Ovary (tissue), 10 donors: ENCODE measurements at places on chromosomes 3 and 15. TPM values are rescaled to one million over a fixed set of nuclear protein-coding genes. Genes with fewer than 3 reads are reported as not detected.

- no peak for DNase-seq
These were observed 57.9 kb upstream of the UBE2E1 start for GRCh38 chr3:23747841-23748240.

Gene RPL29
- polyA plus RNA-seq, result 1,901 TPM

DNA sequence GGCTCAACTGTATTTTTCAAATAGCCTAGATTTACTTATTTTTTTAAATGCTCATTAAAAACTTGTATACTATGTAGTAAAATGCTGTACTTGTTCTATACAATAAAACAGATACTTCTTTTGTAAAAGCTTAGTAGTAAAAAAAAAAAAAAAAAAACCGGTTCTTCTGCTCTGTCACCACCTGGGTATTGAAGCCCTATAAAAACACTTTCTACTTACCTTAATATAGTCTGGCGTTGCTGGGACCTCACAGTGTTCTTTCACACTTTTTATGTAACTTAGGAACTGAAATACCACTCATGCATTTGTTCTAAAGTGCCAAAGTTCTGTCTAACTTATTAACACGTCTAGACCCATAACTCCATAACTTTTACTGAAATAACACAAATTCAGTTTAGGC is 61.4 kb downstream of the TASOR start:
- DNase-seq, result no peak

- no peak for DNase-seq
These were observed 414.4 kb upstream of the CFAP20DC start for GRCh38 chr3:59464187-59464586.

GRCh38 chr3:114499976-114500375 is 206.1 kb downstream of the TIGIT start:
- no peak for DNase-seq

GRCh38 chr3:160629491-160629890 is 47.5 kb upstream of the ARL14 start:
- DNase-seq, result no peak

- peak; percentile 82 for DNase-seq
These were observed at the start of gene PEX5L for GRCh38 chr3:180036671-180037455. PEX5L (minus strand) TSS chr3:180036937; CDS start chr3:180036599, 338 bp downstream.

Gene GPR160
- 2.8 TPM for polyA plus RNA-seq

GRCh38 chr15:74783072-74783807 is 1.4 kb downstream of the CSK start:
- no peak for DNase-seq

DNA sequence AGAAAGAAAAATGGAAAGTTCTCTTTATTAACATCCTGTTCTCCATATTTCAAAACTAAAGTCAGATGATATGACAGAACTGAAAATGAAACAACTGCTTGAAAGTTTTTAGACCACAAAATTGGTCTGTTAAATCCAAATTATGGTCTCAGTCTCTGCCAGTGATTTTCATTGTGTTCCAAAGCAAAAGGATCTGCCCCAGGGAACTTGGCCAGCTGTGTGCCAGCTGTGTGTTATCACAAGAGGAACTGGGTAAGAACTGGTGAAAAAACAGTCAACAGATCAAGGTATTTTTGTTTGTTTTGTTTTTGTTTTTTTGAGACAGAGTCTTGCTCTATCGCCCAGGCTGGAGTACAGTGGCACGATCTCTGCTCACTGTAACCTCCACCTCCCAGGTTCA is 323.3 kb downstream of the CTNNB1 start:
- DNase-seq, result no peak

Gene CLRN1
- not detected for polyA plus RNA-seq

- DNase-seq, result no peak
These were observed 542.7 kb upstream of the ADAMTS9 start for GRCh38 chr3:65230261-65231139.

Gene CHRM5
- not detected for polyA plus RNA-seq
